Inflammatory macrophage treated with lipopolysaccharide for 4 hours (primary cell): ENCODE measurements at places on chromosomes 7 and 10.

DNA sequence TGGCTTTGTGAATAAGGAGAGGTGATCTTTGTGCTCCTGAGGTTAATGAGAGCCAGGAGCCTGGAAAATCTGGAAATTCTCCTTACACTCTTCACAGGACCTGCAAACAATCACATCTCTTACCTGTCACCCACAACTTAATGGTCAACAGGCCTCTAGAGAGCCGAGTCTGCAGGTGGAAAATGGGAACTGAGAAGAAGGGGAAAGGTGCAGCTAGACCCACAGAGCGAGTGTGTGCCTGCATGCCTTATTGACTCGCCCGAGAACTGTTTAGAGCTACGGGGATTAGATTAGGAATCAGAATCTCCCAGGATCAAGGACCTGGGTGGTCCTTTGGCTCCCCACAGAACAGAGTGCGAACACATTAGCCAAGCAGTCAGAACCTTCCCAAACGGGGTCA is 329.6 kb downstream of the PTEN start:
- no peak for DNase-seq

DNA sequence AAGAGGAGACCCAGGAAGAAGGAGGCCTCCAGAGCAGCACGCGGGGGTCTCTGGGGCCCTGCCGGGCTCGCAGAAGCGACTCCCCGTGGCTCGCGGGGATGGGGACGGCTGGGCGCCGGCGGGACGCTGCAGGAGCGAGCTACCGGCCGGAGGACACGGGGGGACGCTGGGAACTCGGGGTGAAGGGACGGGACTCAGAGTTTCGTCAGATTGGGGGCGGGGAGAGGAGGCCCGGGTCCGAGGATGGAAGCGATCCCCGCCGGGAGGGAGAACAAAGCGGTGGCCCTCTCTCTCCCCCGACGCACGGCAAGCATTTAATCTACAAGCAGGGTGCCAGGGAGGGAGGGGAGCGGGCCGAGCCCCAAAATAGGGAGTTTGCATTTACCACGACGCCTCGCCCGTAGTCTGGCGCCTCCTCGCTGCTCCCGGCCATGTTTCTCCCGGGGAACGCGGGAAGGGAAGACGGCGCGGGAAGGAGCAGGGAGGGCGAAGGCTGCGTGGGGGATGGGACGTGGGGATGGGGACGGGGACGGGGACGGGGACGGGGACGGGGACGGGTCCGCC is at the start of gene PRTFDC1:
Gene PRTFDC1, minus strand, starts transcription at position 464 of the 564 bp plus-strand sequence. Its CDS starts 31 bp downstream, at position 433.
- DNase-seq, result no peak

- DNase-seq, result no peak
Measured at GRCh38 chr7:26550492-26550891, 258.8 kb downstream of the SNX10 start.

- no peak for DNase-seq
Measured at GRCh38 chr10:75288140-75288711, 52.5 kb upstream of the COMTD1 start.

DNA sequence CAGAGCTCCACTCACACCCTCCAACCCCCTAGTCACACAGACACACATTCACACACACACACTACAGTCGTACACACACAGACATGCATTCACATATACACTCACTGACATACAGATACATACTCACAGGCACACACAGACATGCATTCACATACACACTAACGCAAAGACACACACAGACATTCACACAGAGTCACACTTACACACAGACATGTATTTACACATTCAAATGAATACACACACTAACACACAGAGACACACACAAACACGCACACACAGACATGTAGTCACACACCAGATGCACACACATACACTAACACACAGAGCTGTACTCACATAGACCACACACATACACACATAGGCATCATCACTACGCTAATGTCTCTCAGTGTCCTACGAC is 58.0 kb upstream of the MYL10 start:
- no peak for DNase-seq

GRCh38 chr10:725302-725701 is 35.8 kb upstream of the DIP2C start:
- DNase-seq, result no peak

GRCh38 chr7:159328096-159328495 is 183.4 kb upstream of the VIPR2 start:
- DNase-seq, result no peak

GRCh38 chr7:78780560-78780959 is 672.9 kb downstream of the MAGI2 start:
- no peak for DNase-seq

- no peak for DNase-seq
Measured at GRCh38 chr7:25812086-25812850, 339.7 kb upstream of the NFE2L3 start.

GRCh38 chr10:17751781-17752445 is at the start of gene TMEM236:
TMEM236 (plus strand) TSS chr10:17752201; CDS start chr10:17752296, 95 bp downstream.
- DNase-seq, result no peak

GRCh38 chr7:18655912-18656311 is 160.4 kb downstream of the HDAC9 start:
- DNase-seq, result peak; percentile 78

DNA sequence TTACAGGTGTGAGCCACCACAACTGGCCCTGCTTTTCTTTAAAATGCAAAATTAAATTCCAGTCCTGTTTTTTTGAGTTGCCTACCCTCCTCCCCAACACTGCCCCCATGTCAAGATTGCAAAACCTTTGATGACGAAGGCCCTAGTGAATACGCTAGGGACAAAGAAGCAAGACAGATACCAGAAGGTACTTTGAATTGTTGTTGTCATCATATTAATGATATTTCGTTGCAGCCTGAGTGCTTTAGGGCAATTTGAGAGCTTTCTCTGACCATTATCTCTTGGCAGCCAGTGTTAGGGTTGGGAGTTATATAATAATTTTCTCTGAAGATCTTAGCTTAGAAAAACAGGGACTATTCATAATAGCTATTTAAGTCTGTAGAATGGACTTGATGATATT is 7.1 kb downstream of the CCSER2 start:
- DNase-seq, result peak; percentile 13

- no peak for DNase-seq
Measured at GRCh38 chr10:48948470-48949037, 8.9 kb upstream of the LRRC18 start.

DNA sequence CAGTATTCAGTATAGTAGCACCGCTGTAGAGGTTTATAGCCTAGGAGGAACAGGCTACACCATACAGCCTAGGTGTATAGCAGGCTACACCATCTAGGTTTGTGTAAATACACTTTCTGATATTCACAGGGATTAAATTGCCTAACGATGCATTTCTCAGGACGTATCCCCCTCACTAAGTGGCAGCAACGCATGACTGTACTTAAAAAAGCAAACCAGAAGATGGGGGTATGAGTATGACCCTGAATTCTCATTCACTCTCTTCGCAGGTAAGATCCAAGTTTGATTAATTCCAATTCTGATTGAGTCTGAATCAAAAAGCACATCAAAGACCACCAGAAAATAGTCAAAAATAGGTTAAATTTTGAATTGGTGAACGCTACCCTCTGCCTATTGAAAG is 972 bp downstream of the ORC5 start:
- no peak for DNase-seq

DNA sequence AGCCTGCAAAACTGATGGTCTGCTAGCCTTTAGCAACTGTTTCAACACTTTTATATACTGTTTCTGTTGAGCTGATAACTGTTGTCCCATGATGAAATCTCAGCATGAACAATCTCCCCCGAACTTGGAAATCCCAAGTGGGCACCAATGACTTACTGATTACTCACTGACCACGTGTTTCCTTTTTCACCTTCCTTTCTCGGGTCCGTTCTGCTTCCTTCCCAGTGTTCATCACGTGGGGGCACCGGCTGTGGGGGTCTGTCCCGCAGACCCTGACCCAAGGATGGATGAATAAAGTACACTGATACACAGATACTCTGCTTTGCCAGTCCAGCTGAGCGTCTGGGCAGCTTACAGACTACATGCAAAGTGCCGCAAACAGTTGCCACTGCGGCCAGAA is 39.0 kb upstream of the RASGEF1A start:
- peak; percentile 90 for DNase-seq

DNA sequence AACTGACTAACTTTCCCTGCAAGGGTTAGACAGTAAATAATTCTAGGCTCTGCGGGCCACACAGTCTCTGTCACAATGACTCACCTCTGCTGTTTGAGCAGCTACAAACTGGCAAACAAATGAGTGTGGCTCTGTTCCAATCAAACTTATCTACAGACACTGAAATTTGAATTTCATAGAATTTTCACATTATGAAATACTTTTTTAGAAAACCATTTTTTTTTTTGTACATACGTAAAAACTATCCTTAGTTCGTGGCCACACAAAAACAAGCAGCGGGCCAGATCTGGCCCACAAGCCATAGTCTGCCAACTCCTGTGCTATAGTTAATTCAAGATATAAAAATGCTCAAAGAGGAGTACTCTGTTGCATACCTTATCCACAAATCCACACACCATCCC is 32.6 kb downstream of the PIP4K2A start:
- DNase-seq, result no peak

- no peak for DNase-seq
Measured at GRCh38 chr7:135167365-135167917, 3.1 kb downstream of the CYREN start.

- DNase-seq, result no peak
Measured at GRCh38 chr10:7928536-7928935, 110.2 kb downstream of the TAF3 start.

GRCh38 chr10:88783724-88784123 is 18.8 kb upstream of the LIPM start:
- DNase-seq, result no peak

DNA sequence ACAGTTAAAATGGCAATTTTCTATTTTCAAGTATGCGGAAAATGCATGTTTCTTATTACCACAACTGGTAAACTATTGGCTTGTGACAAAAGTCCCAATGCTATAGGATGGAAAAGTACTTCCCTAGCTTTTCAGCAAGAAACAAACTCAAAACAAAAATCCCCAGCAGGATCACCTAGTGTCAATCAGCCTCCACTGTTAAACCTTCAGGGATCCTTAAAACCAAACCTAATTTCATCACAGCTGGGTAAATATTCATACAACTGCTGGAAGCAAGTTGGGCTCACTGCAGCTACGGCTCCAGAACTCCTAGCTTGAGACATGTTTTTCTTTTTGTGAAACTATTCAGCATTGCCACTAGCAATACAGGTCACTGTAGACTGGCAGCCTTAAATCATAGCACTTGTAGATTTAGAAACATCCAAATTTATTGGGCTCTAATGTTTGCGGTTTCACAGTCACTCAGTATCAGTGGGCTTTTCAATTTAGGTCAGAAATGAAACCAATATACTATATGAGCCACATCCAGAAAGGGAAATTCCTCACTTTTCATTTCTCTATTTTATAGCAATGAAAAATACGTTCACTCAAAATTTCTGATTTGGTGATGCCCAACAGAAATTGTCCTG is 145.2 kb upstream of the ANK3 start:
- DNase-seq, result peak; percentile 8

- DNase-seq, result no peak
Measured at GRCh38 chr7:114874170-114874569, 47.7 kb upstream of the MDFIC start.

DNA sequence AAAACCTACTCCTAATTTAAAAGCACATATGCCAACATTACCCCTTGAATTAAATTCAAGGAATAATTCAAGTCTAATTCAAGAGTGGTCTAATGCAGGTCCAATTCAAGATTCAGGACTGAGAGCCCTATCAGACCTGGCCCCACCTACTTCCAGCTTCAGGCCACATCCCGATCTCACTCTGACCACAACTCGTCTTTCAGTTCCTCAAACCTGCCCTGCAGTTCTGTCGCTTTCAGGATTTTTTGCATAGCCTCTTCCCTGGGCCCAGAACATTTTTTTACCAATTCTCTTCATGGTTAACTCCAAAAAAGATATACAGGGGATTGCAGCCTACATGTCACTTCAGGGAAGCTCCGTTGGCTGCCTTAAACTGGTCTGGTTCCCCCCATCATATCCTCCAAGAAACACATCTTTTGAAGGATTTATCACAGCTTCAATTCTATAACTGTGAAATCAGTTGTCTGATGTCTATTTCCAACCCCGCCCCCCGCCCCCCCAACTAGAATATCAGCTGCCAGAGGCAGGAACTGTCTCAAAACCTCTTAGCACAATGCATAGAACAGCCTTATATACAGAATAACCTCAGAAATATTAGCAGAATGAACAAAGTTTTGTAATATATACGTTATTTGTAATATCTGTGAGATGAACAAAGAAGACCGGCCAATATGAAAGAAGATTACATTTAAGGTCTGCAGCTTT is 20.8 kb downstream of the CCDC6 start:
- peak; percentile 76 for DNase-seq

GRCh38 chr10:117373823-117374505 is 1.3 kb downstream of the PDZD8 start:
- peak; percentile 59 for DNase-seq

- DNase-seq, result no peak
Measured at GRCh38 chr10:120387326-120387725, 69.7 kb upstream of the PLPP4 start.

- DNase-seq, result no peak
Measured at GRCh38 chr7:106608661-106609060, 52.3 kb downstream of the CCDC71L start.

GRCh38 chr10:126423732-126424491 is 35.6 kb upstream of the ADAM12 start:
- no peak for DNase-seq

DNA sequence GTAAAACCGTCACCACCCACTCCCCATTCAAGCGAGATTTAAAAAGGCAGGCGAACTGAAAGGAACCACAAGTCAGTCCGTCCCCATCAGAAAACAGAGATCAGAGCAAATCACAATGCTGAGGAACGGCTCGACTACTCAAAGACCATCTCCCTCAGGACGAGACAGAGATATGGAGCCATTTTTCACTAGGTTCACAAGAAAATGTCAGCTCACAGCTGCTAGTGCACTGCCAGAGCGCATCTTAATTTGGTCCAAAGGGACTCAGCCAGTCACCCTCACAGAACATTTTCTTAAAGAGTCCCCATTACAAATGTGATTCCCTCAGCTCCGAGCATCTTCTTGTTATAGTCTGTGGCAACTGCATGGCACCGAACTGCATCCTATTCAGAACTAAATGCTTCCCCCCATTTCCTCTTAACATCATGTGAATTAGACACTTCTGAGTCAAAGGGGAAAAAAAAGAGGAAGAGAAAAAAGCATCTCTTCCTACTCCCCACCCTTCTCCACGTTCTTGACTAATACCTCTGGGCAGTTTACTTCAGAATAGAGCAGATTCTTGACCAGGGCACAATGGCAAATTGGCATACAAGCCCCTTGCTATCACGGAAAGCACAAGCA is 683.9 kb downstream of the MAGI2 start:
- DNase-seq, result peak; percentile 65

- no peak for DNase-seq
Measured at GRCh38 chr10:128031216-128031615, 95.0 kb downstream of the MKI67 start.

DNA sequence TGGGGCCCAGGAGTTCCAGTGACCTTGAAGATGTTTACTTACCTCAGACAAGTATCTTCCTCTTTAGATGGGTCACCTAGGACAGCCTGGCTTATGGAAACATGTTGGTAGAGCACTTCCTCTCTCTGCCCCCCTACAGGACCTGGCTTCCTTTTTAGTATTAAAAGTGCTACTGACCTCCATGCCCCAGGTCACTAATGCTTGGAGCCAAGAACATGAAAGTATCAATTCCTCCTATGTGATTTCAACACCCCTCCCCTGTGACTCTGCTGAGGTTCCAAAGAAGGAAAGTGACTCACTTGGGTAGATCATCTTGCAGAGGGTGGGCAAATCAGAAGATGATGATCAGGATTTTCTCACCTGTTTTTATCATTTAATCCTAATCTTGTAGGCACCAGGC is 125.3 kb upstream of the CCDC6 start:
- peak; percentile 94 for DNase-seq

GRCh38 chr7:152392254-152392653 is 43.5 kb downstream of the KMT2C start:
- DNase-seq, result no peak

GRCh38 chr10:110910138-110910537 is 8.8 kb downstream of the BBIP1 start:
- no peak for DNase-seq
